ENCODE measurements at places on chromosomes 16 and 17. TPM values are rescaled to one million over a fixed set of nuclear protein-coding genes. Genes with fewer than 3 reads are reported as not detected.

C16orf92 gene
- not detected for polyA plus RNA-seq

LPO gene
- not detected for polyA plus RNA-seq

SMPD3 gene
- 42.7 TPM for polyA plus RNA-seq

GCGR gene
- not detected for polyA plus RNA-seq

PIK3R6 gene
- not detected for polyA plus RNA-seq

SLC7A5 gene
- polyA plus RNA-seq: 3.9 TPM

NOB1 gene
- polyA plus RNA-seq: 12.8 TPM

QPRT gene
- 2.7 TPM for polyA plus RNA-seq

FA2H gene
- not detected for polyA plus RNA-seq

TP53TG3F gene
- not detected for polyA plus RNA-seq

SEPTIN12 gene
- polyA plus RNA-seq: 4.7 TPM

TMEM92 gene
- not detected for polyA plus RNA-seq

PRAC1 gene
- not detected for polyA plus RNA-seq

Data from neural cell (in vitro differentiated cells).